ENCODE measurements at places on chromosomes 6 and 20. TPM values are rescaled to one million over a fixed set of nuclear protein-coding genes. Genes with fewer than 3 reads are reported as not detected.

GRCh38 chr6:90467546-90467945 is 119.3 kb downstream of the MAP3K7 start:
- DNase-seq = no peak

GRCh38 chr6:37628611-37629320 is 68.9 kb downstream of the MDGA1 start:
- DNase-seq = no peak

GRCh38 chr6:10545482-10545881 is 24.3 kb downstream of the GCNT2 start:
- no peak for DNase-seq

GRCh38 chr20:51978070-51978501 is 175.8 kb upstream of the SALL4 start:
- DNase-seq = no peak

GRCh38 chr6:105573556-105573955 is 170.7 kb upstream of the PREP start:
- DNase-seq = no peak

DNA sequence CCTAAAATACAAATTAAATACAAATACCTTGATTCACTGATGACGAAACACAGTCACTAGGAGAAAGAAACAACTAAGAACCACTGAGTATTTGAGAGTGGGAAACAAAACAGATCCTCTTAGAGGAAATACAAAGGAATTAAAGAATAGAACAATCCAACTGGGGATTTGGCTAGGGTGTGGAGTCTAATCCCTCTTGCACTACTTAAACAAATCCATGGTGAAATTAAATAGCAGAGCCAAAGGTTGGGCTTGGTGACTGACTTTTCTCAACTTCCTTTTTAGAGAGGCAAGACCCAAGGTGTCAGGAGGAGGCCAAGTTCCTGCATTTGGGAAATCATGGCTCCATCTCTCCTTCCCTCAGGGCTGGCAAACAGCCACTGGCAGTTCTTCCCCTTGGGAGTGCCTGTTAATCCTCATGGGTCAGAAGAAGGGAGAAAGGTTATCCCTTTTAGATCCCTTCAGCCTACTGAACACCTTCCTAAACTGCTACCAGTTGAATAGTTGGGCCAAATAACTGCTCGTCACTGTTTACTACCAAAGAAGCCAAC is 101.2 kb upstream of the TRAF3IP2 start:
- no peak for DNase-seq

GRCh38 chr6:149218915-149219314 is 98.6 kb upstream of the TAB2 start:
- no peak for DNase-seq

- no peak for DNase-seq
These were observed 39.8 kb downstream of the KIF6 start for GRCh38 chr6:39685489-39685826.

- DNase-seq = no peak
These were observed 13.1 kb downstream of the B4GALT5 start for GRCh38 chr20:49700411-49701185.

DNA sequence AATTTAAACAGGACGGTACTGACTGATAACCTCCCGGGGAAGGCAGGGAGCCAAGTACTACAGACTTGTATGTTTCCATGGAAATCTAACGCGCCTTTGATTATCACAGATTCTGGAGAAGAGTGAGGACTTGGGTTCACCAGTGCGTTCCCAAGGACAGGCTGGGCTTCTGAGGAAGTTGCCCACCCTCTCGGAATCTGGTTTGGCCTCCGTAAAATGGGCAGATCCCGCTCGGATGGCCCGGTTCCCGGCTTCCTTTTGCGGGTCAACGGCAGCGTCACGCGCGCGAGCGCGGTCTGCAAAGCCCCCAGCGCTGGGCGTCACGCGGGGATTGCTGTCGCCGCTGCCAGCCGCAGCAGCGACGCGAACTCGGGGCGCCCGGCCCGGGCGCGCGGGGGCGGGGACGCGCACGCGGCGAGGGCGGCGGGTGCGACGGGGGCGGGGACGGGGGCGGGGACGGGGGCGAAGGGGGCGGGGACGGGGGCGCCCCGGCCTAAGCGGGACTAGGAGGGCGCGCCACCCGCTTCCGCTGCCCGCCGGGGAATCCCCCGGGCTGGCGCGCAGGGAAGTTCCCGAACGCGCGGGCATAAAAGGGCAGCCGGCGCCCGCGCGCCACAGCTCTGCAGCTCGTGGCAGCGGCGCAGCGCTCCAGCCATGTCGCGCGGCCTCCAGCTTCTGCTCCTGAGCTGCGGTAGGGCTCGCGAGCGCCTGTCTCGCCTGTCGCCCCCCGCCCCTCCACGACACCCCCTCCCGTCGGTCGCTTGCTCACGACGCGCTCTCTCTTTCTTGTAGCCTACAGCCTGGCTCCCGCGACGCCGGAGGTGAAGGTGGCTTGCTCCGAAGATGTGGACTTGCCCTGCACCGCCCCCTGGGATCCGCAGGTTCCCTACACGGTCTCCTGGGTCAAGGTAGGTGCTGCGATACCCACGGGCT is at the start of gene CD83:
TSS of gene CD83 (plus strand) at position 615 of the 933 bp plus-strand sequence. CDS start at position 655, 40 bp downstream.
- DNase-seq = peak; percentile 85

DNA sequence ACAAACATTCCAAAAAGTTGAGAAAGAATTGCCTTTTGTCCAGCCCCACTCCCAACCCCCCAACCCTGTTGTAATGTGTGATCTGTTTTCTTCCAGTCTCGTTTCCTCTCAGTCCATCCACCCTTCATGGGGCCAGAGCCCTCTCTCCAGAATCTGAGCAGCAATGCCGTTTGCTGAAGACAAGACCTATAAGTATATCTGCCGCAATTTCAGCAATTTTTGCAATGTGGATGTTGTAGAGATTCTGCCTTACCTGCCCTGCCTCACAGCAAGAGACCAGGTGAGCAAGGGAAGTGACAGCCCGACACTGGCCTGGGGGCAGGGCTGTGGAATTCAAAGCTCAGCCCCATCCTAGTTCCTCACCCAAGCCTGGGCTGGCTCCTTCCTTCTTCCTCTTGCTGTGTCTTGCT is 7.8 kb downstream of the MAVS start:
- DNase-seq = no peak

DNA sequence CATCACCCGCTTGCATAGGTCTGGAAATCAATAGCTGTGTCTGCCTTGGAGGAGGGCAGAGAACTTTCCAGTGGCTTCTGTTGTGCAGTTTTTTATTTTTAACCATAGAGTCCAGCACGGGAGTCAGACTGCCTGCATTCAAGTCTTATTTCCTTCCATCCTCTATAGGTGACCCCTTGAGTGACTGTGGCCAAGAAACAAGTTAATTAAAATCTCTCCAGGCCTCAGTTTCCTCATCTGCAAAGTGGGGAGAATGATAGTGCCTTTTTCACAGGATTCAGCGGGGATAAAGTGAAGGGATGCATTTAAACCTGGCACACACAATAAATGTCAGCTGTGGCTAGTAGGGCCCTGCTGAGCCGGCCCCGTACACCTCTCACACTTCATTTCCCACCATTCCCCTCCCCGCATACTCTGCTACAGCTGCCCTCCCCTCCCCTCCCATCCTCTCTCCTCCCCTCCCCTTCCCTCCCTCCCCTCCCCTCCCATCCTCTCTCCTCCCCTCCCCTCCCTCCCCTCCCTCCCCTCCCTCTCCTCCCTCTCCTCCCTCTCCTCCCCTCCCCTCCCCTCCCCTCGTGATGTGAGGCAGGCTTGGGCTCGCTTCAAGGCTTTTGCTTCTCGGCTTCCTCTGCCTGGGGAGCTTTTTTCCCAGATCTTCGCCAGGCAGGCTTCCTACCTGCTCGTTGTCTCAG is 150.5 kb downstream of the TFAP2C start:
- no peak for DNase-seq

- DNase-seq = no peak
These were observed 66.2 kb upstream of the RREB1 start for GRCh38 chr6:7041511-7042026.

- peak; percentile 33 for DNase-seq
These were observed 188.0 kb upstream of the TAB2 start for GRCh38 chr6:149129371-149130077.

- DNase-seq = no peak
These were observed 266.9 kb upstream of the CITED2 start for GRCh38 chr6:139641376-139641775.

- no peak for DNase-seq
These were observed 43.6 kb downstream of the FBXL4 start for GRCh38 chr6:98904096-98904495.

GRCh38 chr6:971981-972640 is 279.2 kb upstream of the EXOC2 start:
- DNase-seq = no peak

DNA sequence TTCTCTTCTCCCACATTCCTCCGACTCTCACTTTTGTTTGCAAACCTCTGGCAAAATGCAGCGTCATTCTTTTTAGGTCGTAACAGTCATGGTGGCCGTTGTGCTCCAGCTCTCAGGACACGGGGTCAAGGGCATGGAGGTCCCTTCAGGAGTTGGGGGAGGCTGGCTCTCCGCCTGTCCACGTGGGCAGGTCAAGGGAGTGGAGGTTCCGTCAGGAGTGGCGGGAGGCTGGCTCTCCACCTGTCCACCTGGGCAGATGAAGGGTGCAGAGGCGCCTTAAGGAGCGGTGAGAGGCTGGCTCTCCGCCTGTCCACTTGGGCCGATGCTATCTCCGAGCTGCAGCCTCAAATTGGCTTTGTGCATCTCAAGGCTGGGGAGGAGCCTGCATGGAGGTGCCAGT is 98.0 kb downstream of the ERMARD start:
- no peak for DNase-seq

DNA sequence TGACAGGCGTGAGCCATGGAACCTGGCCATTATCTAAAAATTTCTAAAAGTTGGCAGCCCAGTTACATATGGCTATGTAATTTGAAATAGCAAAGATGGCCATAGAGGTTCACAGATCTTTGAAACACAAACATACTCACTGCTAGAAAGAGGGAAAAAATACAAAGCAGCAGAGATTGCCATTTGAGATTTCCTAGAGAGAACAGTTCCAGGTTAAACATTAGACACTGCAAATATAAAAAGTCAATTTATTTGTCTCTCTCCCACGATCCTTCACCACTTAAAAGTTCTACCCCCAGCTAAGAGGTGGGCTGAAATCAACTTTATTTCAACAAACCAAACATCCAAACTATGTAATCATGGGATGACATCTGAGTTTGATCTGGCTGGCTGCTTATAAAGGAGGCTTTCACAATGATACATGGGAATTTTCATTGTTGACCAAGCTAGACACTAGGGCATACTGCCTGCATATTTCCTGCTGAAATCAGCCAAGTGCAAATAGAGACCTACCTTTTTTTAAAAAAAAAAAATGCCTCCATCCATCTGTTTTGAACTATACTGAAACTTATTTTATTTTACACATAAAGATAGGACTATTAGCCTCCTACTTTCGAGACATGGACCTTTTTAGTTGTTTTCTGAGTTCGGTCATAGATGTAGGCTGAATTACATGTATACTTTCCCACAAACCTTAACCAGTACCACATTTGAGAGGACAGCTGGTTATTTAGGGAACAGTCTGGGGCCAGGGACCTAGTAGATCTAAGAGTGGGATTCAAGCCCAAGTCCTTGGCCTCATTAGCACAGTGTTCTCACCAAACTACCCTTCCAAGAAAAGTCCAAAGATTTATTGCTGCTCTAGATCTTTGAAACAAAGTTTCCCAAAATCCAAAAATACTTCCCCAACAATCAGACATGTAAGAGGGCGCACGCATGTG is 16.6 kb downstream of the DCDC2 start:
- DNase-seq = no peak

LPIN3 gene
- 14.8 TPM for total RNA-seq

SLA2 gene
- 0.66 TPM for total RNA-seq

SCP2D1 gene
- total RNA-seq = not detected

MTFR2 gene
- total RNA-seq = not detected

SCGN gene
- 4.9 TPM for total RNA-seq

SIRPB2 gene
- 2.6 TPM for total RNA-seq

CDK5RAP1 gene
- total RNA-seq = 25.3 TPM

C6orf132 gene
- 1.9 TPM for total RNA-seq
